Stimulated activated CD8-positive, alpha-beta memory T cell treated with anti-CD3 and anti-CD28 coated beads, Interleukin-12 subunit alpha, Interleukin-12 subunit beta, amount 100 ng/mL, for 1 hour (primary cell): ENCODE measurements at places on chromosomes 1 and 21.
A peak's percentile ranks its signal among the peaks of the same experiment; 100 is the strongest.

- DNase-seq, result no peak
Observed at GRCh38 chr1:14183329-14183728, 415.2 kb upstream of the KAZN start.

- no peak for DNase-seq
Observed at GRCh38 chr21:32312326-32312725, 13.7 kb downstream of the MRAP start.

DNA sequence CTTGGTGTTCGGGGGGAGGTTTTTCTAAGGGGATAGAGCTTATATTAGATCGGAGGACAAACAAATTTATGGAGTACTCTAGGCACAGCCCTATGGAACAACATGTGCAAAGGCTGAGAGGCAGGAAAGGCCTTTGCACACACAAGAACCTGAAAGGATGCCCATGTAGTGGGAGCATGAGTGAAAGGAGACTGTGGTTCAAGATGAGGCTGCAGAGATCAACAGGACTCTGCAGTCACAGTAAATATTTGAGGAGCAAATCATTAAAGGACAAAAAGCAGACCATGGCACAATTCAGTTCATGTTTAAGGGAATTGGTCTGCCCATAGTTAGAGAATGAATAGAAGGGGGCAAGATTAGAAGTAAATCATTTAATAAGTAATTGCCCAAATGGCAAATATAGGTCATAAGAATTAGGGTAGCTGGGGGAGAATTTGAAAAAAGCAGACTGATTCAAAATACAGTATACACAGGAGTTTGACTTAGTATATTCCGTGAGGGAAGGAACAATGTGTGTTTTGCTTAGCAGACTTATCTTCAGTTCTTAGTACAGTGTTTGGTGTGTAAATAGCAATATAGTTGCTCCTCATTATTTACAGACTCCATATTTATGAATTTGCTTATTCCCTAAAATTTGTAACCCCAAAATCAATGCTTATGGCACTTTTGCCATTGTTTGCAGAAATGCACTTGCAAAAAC, 268.1 kb downstream of the SEC16B start:
- DNase-seq, result no peak

DNA sequence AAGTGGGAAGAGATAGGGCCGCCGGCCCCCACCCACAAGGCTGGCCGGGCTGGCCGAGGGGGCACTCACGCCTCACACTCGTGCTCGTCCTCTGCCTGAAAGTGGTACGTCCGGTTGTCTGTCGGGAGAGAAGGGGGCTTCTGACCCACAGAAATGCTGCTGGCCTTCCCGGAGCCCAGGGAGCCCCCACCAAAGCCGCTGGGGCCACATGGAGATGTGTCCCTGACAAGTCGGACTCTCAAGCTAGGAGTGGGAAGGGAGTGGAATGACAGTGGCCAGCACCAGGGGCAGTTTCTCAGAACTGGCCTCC, 12.8 kb upstream of the TCEA3 start:
- no peak for DNase-seq

DNA sequence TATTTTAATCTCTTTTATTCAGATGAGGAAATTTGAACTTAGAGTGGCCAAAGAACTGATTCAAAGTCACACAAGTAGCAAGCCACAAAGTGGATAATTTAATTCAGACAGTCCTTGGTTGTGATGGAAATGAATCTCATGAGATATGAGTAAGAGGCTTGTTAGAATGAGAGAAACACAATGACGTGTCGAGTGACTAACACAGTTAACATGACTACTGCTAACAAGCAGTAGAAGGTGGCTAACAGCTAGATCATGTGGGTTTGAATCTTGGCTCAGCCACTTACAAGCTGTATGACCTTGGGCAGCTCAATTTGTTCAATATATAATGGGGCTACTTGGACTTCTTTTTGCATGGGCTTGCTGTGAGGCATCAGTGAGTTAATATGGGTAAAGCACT, 104.5 kb upstream of the LMO4 start:
- DNase-seq, result no peak

DNA sequence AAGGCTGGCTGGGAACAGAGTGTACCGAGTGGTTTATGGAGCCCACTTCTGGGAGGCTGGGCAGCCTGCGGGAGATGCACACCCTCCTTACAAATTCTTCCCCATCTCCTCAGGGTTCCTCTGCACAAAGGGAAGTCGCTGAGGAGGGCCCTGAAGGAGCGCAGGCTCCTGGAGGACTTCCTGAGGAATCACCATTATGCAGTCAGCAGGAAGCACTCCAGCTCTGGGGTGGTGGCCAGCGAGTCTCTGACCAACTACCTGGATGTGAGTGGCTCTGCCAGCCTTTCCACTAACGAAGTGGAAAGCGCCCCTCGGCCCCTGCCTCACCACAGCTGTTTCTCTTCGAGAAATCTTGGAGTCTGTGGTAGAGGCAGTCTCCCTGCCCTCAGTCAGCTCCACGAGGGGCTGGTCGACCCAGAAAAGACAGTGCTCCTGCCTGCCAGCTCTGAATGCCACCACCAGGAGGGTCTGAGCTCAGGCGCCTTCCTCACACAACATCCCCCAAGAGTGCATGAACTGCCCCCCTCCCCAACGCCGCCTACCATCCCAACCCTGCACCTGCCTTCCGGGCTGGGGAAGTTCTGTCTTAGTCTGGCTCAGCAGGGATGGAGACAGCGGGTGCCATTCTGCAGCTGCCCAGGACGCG, 31.8 kb downstream of the PROK1 start:
- no peak for DNase-seq

GRCh38 chr1:46983166-46983829, 40.2 kb upstream of the CYP4X1 start:
- no peak for DNase-seq

GRCh38 chr1:79188337-79188736, 181.8 kb upstream of the ADGRL4 start:
- DNase-seq, result no peak

GRCh38 chr1:8604041-8604945, 213.1 kb downstream of the RERE start:
- no peak for DNase-seq

DNA sequence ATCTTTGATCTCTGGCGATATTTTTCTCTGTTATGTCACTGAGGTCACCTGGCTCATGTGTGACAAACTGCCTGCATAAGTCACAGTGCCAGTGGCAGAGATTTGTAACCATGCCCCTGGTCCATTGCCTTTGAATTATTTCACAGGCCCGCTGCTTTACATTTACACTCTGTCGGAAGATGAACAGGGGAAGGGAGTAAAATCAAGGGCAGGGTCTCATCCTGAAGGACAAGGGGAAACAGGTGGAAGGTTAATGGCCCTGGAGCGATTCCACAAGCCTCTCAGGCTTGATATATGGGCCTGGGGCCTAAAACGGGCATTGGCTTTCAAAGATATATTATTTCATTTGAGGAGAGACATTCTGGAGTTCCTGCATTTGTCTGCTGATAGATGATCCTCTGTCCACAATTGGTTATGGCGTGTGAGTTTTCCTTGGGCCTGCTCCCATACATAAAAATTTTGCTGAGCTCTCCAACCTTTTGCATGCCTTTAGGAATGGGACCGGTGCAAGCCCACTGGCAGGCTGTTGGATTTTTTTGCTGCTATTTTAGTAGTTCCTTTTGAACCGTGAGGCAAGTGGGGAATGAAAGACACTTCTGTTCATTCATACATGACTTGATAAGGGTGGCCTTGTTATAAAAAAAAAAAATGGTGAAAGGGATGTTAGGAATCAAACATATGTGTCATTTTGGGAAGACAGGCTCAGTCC, 51.9 kb downstream of the NR5A2 start:
- DNase-seq, result no peak

- DNase-seq, result no peak
Observed at GRCh38 chr1:81509594-81509993, 291.1 kb upstream of the ADGRL2 start.

- DNase-seq, result no peak
Observed at GRCh38 chr1:20183616-20184271, 2.2 kb upstream of the UBXN10 start.

DNA sequence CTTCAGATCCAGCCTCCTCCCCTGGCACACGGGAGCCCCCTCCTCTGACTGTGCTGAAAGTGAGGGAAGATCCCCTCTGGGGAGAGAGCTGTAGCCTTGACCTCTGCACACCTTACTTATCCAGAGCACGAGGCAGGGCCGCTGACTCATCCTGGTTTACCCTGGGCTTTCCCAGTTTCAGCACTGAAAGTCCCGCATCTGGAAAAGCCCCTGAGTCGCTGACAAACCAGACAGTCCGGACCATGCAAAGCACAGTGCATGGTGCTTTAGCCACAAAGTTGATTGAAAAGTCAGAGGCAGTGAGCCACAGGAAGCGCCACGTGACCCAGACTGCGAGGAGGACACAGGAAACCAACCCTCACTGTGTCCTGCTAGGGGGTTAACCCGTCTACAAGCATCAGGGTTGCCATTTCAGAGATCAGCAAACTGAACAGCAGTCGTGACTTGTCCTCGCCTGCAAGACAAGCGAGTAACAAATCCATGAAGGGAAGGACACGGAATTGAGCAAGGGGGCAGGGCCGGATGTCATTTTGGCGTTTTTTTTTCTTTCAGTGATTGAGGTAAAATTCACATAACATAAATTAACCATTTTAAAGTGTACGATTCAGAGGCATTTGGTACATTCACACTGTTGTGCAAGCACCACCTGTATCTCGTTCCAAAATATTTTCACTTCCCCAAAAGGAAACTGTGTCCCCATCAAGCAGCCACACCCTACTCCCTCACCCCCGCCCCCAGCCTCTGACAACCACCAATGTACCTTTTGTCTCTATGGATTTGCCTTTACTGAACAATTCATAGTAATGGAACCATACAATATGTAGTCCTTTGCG, 19.9 kb upstream of the IFNGR2 start:
- DNase-seq, result peak; percentile 56

GRCh38 chr1:168405906-168406549, 125.4 kb downstream of the TBX19 start:
- no peak for DNase-seq

- DNase-seq, result no peak
Observed at GRCh38 chr1:28370239-28371009, 884 bp downstream of the PHACTR4 start.

- no peak for DNase-seq
Observed at GRCh38 chr1:240802271-240802670, 190.3 kb upstream of the GREM2 start.

- no peak for DNase-seq
Observed at GRCh38 chr1:84698151-84699110, 8.2 kb upstream of the SSX2IP start.

DNA sequence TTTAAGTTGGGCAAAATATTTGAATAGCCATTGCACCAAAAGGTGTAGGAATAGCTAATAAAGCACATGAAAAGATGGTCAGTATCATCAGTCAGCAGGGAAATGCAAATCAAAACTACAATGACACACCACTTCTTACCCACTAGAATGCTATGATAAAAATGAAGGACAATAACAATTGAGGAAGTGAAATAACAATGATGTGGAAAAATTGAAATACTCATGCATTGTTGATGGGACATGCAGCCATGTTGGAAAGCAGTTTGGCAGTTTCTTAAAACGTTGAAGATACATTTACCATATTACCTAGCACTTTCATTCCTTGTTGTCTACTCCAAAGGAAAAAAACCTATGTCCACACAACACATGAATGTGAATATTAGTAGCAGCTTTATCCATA, 28.4 kb downstream of the HSD3B1 start:
- DNase-seq, result no peak

- DNase-seq, result no peak
Observed at GRCh38 chr1:150173141-150173585, 23.4 kb downstream of the PLEKHO1 start.

DNA sequence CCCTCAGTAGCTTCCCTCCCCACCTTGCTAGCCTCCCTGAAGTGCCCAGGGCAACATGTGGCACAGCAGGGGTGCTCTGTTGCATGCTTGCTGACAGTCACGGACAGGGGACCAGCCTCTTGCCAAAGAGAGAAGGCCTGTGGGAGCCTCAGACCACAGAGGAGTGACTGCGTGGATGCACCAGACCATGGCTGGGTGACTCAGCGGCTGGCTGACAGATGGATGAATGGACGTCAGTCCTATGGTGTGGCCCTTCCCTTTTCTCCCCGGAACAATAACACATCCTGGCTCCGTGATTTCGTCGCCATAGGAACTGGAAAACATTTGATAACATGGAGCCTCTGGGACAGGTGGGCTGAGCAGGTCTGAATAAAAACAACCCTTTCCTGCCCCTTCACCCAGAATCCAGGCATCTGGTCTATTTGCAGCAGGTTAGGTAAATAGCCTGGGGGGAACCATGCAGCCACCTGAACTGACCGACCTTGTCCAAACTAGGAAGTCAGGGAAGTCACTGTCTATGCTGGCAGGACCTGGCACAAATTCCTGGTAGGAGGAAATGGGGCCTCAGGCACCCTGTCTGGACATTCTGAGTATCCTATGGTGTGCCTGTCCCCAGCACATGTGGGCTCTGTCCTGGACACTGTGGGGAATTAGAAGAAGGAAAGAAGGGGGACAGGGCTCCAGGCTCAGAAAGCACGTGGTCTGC, 53.3 kb downstream of the NENF start:
- DNase-seq, result no peak

DNA sequence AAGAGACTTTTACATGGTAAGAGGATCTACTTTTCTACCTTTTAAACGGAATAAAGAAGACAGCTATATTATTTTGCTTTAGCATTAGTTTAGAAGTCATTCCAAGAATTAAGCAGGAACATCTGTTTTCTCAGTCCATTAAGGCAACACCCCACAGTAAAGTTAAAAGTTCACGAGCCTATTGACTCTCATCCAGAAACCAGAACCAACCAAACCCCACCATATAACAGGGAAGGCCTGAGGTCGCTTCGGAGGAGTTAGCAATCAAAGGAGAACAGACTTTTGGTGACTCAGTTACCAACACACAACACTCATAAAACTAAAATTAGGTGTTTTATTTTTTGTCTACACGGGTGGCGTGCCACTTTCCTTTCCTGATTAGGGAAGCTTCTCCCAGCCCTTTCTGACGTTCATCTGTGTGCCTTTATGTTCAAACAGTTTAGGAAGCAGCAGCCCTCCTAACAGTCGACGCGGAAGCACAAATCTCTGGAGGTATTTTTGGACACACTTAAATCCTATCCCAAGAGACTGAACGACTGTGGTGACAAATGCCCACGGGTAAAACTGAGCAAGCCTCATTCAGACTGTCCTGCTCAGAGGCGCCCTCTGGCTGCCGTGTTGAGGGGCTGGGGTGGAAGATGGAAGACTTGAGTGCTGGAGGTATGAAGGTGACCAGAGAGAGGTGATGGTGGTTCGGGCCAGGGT, 8.6 kb upstream of the PLA2G2C start:
- peak; percentile 45 for DNase-seq

DNA sequence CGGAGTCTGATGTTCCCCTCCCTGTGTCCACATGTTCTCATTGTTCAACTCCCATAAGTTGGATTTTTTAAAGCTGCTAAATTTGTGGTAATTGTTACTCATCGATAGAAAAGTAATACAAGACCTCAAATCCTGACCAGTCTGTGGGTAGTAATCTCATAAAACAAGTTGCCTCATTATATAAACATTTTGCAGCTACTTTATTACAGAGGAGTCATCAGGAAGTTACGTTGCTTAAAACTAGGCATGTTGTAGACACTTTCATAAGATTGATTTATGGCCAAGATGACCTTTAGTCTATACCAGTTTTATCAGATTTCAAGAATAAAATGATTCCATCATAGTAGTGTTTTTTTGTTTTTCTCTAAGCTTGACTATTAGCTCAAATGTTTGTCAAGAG, 208.8 kb downstream of the GIPC2 start:
- no peak for DNase-seq
